ENCODE measurements at places on chromosomes 5 and 9.

GRCh38 chr9:109182940-109183798 is 16.1 kb upstream of the FRRS1L start:
- DNase-seq = no peak
- no peaks in the 10 kb centered on the region for H3K4me1 ChIP-seq
- H3K27ac ChIP-seq = no peak overlapping the region
- no peaks in the 10 kb centered on the region for H3K36me3 ChIP-seq

- H3K27me3 ChIP-seq = no peaks in the 10 kb centered on the region
- H3K36me3 ChIP-seq = no peaks in the 10 kb centered on the region
- DNase-seq = no peak
- no peak overlapping the region for H3K27ac ChIP-seq
- H3K4me3 ChIP-seq = no peak overlapping the region
Measured at GRCh38 chr5:44932922-44933585, 124.3 kb downstream of the MRPS30 start.

DNA sequence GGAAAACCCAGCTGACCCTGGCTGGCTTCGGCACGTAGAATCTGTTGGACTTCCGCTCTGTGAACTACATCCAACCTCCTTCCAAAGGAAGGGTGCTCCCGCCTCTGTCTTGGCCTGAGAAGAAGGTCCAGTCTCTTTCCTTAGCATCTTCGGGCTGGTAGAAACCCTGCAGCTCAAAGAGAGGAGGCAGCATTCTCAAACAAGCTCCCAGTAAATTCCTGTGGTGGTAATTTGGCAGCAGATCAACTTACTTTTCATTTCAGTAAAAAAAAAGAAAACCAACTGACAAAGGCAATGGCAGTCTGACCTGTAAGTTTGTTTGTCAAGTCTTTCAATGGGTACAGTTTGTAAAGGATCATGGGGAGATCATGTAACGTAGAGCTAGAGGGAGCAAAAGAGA is 176.7 kb downstream of the MED10 start:
- H3K4me3 ChIP-seq = no peak overlapping the region
- no peaks in the 10 kb centered on the region for H3K27me3 ChIP-seq
- no peak overlapping the region for H3K27ac ChIP-seq
- DNase-seq = no peak
- no peaks in the 10 kb centered on the region for H3K4me1 ChIP-seq

GRCh38 chr5:151063142-151063989 is 17.5 kb downstream of the TNIP1 start:
- no peak for DNase-seq
- H3K4me3 ChIP-seq = no peak overlapping the region
- H3K27ac ChIP-seq = peak overlapping the region; percentile 21
- H3K36me3 ChIP-seq = no peaks in the 10 kb centered on the region
- H3K4me1 ChIP-seq = peaks cover 27% of the 10 kb centered on the region
- H3K27me3 ChIP-seq = no peaks in the 10 kb centered on the region
